Fibroblast of skin of right biceps (primary cell): ENCODE measurements at places on chromosomes 2 and 18.
A peak's percentile ranks its signal among the peaks of the same experiment; 100 is the strongest.

DNA sequence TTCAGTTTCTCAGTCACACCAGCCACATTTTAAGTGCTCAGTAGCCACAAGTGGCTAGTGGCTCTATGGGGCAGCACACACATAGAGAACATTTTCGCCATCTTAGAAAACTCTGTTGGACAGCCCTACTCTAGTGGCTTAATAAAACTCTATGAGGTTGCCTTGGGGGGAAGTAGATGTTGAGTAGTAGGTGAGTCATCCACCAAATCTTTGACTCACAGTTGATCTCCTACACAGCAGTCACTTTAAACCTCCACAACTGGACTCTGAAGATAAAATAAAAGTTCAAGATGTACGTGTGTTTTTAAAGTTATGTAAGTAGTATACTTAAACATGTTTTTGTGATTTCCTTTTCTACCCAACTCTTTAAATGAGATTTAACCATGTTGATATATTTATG lies 379.0 kb downstream of the SETBP1 start:
- DNase-seq: peak; percentile 83

- peak; percentile 97 for DNase-seq
Observed at GRCh38 chr2:176582990-176583481, 313.8 kb downstream of the MTX2 start.

DNA sequence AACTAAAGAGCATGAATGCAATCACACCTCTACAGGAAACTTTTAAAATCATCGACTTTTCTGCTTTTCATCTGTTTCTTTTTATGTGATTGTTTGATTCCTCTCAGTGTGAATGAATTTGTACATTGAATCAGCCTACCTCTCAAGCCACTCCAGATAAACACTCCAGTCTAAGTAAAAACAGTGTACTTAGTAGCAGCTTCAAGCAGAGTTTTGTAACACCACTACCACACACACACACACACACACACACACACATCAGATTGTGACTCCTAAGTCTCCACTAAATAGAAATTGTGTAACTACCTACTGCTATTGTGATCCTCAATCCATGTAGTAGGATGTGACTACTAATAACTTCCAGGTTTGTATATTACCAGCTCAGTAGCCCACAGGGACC lies 65.3 kb upstream of the EPB41L5 start:
- DNase-seq: no peak

DNA sequence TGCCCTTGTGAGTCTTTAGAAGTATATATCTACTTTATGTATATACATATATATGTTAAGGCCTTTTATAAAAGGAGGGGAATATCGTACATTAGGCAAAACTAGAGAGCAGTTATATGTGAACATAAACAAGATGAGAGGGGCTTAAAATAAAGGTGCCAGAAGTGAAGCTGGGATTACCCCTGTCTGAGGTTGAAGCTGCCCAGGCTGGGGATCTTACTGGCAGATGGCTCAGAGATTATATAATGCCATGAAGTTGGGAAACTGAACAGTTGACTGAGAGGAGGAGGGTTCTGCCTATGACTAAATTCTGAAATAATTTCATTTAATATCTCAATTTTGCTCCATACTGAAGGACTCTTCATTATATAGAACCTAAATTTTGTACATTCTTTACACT lies 6.0 kb downstream of the PNO1 start:
- no peak for DNase-seq

DNA sequence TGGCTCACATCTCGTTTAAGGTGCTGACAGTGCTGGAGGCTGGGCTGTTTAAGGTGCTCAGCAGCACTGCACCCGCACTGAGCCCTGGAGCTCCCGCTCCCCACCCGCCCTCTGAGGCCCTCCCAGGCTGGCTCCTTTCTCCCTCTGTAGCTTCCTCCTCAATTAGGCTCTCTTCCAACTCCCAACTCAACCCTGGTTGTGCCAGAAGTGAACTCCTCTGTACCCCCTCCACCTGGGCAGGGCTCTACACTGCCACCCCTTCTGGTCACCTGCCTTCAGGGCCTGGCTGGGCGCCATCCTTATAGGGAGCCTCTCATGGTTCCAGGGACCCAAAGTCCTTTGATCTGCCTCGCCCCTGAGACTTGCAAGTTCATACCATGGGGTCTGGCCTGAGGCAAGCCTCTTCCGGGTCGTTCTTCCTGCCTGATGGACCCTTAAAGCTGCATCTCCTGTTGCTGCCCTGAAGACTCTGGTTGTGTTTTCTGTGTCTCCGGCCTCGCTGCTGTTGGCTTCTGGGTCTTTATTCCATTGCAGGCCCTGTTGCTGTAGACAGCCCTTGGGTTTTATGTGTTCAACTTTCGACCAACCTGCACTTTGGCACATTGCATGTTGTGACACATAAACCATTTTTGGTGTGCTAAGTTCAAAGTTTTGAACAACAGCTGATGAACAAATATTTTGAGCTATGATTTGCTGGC lies 199.6 kb downstream of the LDLRAD4 start:
- no peak for DNase-seq
